CD4-positive, alpha-beta T cell (primary cell): ENCODE measurements at places on chromosomes 7 and 10. TPM values are rescaled to one million over a fixed set of nuclear protein-coding genes. Genes with fewer than 3 reads are reported as not detected.

Gene AMZ1
- 0.25 TPM for total RNA-seq

Gene LIPF
- not detected for total RNA-seq

- no peak overlapping the region for H3K27ac ChIP-seq
- no peak overlapping the region for H3K4me3 ChIP-seq
- H3K36me3 ChIP-seq, result no peaks in the 10 kb centered on the region
- no peak for DNase-seq
- no peaks in the 10 kb centered on the region for H3K4me1 ChIP-seq
Measured at GRCh38 chr10:63765126-63765525, 243.9 kb downstream of the REEP3 start.

Gene MYL10
- not detected for total RNA-seq

Gene VPS37D
- total RNA-seq, result 0.81 TPM

Gene TMEM229A
- not detected for total RNA-seq

Gene MGAM2
- total RNA-seq, result not detected

DNA sequence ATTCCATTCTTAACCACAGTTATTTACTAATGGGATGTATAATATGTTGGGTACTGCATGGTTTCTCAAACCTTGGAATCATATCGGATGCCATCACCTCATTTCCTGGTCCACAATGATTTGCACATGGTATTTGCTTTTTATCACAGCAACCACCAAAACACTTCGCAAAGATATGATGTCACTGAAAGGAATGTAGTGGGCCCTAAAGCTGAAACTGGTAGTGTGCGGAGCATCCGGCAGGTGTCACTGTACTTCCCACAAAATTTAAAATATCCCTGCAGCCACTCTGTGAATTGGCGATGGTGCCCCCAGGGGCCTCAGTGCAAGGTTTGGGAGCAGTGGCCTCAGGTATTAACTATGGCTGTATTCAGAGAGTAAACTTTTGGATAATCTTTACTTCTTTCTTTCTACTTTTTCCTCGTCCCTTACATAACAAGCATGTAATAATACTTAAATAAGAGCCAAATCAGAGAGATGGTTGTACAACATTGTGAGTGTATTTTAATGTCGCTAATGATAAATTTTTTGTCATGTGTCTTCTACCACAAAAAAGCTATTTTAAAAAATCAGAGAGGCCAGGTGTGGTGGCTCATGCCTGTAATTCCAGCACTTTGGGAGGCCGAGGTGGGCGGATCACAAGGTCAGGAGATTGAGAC, 66.2 kb downstream of the FAM241B start:
- H3K4me3 ChIP-seq, result no peak overlapping the region
- peaks cover 4% of the 10 kb centered on the region for H3K27me3 ChIP-seq
- DNase-seq, result no peak

GRCh38 chr10:67297637-67298181, 371.9 kb downstream of the LRRTM3 start:
- DNase-seq, result no peak
- H3K4me1 ChIP-seq, result no peaks in the 10 kb centered on the region
- no peak overlapping the region for H3K4me3 ChIP-seq
- H3K27me3 ChIP-seq, result no peaks in the 10 kb centered on the region

Gene C7orf57
- total RNA-seq, result not detected

Gene CALHM3
- not detected for total RNA-seq

GRCh38 chr7:101239191-101239950, 1.8 kb upstream of the CLDN15 start:
- H3K36me3 ChIP-seq, result peaks cover 51% of the 10 kb centered on the region
- no peak for DNase-seq
- H3K4me3 ChIP-seq, result no peak overlapping the region
- peaks cover 15% of the 10 kb centered on the region for H3K4me1 ChIP-seq
- H3K27ac ChIP-seq, result no peak overlapping the region
- no peaks in the 10 kb centered on the region for H3K27me3 ChIP-seq

DNA sequence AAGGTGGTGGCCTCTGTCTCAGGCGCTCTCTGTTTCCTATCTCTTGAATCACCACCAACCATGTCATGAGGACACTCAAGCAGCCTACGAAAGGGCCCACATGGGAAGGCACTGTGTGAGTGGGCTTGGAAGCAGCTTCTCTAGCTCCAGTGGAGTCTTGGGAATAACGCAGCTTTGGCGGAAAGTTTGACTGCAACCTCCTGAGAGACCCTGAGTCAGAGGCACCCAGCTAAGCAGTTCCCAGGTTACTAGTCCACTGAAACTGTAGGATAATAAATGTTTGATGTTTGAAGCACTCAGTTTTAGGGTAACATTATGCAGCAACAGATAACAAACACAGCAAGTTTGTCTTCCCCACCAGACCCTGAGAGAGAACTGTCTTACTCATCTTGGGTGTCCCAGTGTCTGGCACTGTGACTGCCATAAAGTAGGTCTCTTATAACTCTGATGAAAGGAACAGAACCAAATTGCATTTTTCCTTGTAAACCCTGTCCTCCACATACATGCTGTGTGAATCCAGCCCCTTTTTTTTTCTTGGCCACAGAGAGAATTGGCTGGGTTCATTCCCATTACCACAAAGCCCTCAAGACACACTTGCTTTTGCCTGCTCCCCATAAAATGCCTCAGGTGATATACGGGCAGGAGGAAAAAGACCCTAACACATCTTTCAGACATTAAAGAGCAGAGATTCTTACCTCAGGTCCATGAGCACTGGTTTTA, 185.5 kb downstream of the ZNF365 start:
- no peaks in the 10 kb centered on the region for H3K4me1 ChIP-seq
- no peak overlapping the region for H3K27ac ChIP-seq
- no peaks in the 10 kb centered on the region for H3K27me3 ChIP-seq
- H3K36me3 ChIP-seq, result no peaks in the 10 kb centered on the region
- no peak overlapping the region for H3K4me3 ChIP-seq
- no peak for DNase-seq

DNA sequence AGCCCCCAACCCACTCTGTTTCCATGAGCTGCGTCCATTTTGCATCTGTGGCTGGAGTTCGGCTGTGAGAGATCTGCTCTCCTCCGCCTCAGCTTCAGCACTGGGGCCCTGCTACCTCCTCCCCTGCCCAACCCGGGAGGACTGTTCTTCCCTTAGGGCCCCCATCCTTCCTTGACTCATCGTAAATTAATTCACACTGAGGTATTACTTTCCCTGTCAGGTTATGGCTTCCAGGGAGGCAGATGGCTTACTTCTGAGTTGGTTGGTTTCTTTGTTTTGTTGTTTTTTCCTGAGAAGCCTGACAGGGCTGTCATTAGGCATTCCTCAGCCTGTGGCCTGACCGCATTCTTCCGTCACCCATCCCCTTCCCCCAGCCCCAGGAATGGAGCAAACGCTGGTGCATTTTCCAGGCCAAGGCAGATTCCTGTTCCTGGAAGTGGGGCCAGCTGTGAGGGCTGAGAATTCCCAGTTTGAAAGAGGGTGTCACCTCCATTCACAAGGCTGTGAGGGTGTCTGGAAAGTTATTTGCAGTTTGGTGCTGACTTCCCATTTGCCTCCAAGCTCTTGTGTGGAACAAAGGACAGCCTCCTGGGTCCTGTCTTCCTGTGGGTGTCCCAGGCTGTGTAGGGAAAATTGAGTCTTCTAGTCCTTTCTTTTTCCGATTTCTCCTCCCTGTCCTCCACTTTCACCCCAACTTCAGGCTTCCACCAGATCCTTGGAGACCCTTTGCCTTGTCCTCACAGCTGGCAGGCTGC, 11.7 kb downstream of the CPA5 start:
- H3K36me3 ChIP-seq, result no peaks in the 10 kb centered on the region
- H3K4me3 ChIP-seq, result no peak overlapping the region
- no peak overlapping the region for H3K27ac ChIP-seq
- H3K27me3 ChIP-seq, result no peaks in the 10 kb centered on the region
- peaks cover 2% of the 10 kb centered on the region for H3K4me1 ChIP-seq
- no peak for DNase-seq

DNA sequence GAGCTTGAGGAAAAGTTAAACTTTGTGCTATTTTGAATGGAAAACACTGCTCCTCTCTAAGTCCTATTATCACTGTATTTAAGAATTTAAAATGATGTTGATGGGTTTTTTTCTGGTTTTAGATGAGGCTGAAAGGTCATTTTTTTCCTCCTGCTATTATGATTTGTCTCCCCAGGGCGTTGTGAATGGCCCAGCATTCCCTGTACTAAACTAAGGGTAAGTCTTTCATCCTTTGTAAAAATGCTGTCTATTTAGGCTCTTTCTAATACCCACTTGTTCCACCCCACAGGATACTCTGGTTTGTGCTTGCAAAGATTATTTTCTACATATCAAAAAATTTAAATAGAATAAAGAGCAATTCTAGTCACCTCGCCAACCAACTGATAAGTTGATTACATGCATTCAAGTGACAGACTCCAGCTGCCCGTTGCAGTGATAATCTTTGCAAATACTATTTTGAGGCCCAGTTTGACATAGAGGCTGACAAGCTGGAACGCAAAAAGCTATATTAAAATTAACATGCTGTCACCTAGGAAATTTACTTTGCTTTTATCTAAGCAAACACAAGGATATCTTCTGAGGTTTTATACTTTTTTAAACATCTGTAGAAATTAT, 222.3 kb upstream of the TMEM229A start:
- no peak overlapping the region for H3K27ac ChIP-seq
- H3K27me3 ChIP-seq, result no peaks in the 10 kb centered on the region
- no peak for DNase-seq
- no peak overlapping the region for H3K4me3 ChIP-seq
- H3K36me3 ChIP-seq, result no peaks in the 10 kb centered on the region
- H3K4me1 ChIP-seq, result no peaks in the 10 kb centered on the region

GRCh38 chr10:126551202-126551601, 119.3 kb downstream of the C10orf90 start:
- no peak for DNase-seq
- no peak overlapping the region for H3K4me3 ChIP-seq
- H3K36me3 ChIP-seq, result no peaks in the 10 kb centered on the region
- no peak overlapping the region for H3K27ac ChIP-seq
- H3K27me3 ChIP-seq, result no peaks in the 10 kb centered on the region
- H3K4me1 ChIP-seq, result no peaks in the 10 kb centered on the region

Gene MKI67
- total RNA-seq, result 1.2 TPM

DNA sequence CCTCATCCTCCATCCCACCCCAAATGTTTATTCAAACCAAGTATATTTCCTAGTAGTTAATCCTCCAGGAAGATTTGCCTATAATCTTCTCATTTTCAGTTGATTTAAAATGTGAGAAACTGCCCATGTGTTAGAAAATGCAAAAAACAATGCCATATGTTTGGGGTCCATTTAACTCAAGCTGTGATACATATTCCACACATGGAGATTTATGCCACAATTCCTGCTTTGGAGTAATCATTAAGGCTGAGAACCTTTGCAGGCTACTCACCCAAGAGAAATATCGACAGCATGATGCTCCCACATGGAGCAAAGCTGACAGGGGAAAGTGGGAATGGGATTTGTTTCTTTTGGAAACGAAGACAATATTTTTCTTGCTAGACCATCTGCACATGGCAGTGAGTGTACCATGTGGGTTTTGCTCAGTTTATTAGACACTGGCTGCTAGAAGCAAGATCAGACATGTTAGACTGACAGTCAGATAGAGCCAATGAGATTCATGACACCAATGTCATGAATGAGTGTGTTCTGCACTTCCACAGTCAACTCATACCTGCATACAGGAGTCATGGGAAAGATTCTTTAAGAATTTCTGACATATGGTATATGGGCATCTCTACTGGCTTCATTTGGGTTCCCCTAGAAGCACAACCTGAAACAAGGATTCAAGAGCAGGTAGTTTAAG, 3.4 kb upstream of the GRM8 start:
- no peak overlapping the region for H3K4me3 ChIP-seq
- no peak overlapping the region for H3K27ac ChIP-seq
- peaks cover 27% of the 10 kb centered on the region for H3K4me1 ChIP-seq

DNA sequence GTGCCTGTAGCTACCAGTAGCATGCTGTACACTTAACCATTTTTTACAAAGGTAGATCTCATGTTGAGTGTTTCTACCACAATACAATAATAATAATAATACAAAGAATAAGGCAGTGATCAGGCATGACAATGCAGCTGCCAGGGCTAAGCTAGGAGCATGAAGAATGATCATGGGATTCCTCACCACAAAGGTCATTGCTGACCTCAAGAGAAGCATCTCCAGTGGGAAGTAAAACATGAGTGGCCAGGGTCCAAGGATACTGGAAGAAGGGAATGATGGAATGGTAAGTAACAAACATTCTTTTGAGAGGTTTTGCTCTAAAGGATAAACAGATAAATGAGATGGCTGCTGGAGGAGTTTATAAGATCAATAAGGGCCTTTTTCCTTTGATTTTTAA, 591.1 kb downstream of the TNS3 start:
- H3K36me3 ChIP-seq, result no peaks in the 10 kb centered on the region
- no peak for DNase-seq
- H3K4me1 ChIP-seq, result no peaks in the 10 kb centered on the region

Gene PRXL2A
- 3.9 TPM for total RNA-seq

DNA sequence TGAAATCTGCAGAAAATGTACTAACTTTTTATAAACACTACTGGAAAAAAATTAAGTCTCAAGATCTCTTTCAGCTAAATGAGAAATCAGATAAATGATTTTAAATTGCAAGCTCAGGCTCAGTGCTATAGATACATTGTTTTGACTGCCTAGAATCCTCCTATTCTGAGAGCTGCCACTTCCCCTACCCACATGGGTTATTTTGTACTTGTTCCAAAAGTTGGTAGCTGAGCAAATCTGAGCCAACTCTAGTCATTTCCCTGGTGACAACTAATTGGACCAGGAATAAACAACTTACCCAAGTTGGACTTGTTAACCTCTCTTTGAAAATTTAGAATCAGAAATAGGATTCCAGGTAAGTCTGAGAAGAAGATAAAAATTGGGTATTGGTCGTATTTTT, 202.1 kb downstream of the MBL2 start:
- H3K27me3 ChIP-seq, result no peaks in the 10 kb centered on the region
- no peak overlapping the region for H3K27ac ChIP-seq
- no peaks in the 10 kb centered on the region for H3K4me1 ChIP-seq
- no peak for DNase-seq
- H3K36me3 ChIP-seq, result no peaks in the 10 kb centered on the region
- H3K4me3 ChIP-seq, result no peak overlapping the region

Gene ECHDC3
- 1.5 TPM for total RNA-seq

Gene AQP1
- total RNA-seq, result 0.17 TPM
